ENCODE measurements at places on chromosomes 12 and 14.

DNA sequence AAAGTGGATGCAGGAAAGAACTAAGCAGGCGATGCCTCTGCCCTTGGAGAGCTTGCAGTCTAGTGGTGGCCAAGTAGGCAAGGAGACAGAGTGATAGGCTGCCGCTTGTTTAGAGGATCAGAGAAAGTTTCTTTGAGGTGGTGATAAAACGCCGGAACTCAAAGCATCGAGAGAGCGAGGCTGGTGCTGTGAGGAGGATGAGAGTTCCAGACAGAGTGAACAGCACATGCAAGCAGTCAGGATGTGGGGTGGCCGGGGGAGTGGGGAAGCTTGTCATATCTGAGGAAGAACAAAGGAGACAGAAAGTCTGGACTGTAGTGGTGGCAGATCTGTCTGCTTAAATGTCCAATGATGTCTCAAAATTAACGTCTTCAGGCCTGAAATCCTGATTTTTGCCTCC lies 319.7 kb downstream of the SNAPC1 start:
- no peak for DNase-seq

DNA sequence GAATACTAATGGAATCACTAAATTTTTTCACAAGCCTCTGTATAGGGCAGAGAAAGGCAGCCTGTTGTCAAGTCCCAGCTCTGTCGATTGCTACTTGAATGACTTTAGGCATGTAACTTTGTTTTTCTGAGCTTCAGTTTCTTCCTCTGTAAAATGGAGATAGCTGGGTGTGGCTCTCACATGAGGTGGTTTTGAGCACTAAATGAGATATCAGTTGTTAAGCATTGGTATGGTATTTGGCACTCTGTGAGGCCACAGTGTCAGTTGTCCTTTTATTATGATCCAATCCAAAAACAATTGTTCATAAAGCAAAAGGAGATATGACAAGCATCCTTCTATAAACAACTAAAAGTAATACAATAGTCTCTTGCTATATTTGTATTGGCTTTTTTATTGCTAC lies 120.6 kb downstream of the DUSP6 start:
- no peak for DNase-seq

- DNase-seq, result no peak
These were observed 147.4 kb upstream of the NUDT4 start for GRCh38 chr12:93230326-93230720.

GRCh38 chr12:28479683-28480082 lies 289.4 kb downstream of the CCDC91 start:
- DNase-seq, result no peak

DNA sequence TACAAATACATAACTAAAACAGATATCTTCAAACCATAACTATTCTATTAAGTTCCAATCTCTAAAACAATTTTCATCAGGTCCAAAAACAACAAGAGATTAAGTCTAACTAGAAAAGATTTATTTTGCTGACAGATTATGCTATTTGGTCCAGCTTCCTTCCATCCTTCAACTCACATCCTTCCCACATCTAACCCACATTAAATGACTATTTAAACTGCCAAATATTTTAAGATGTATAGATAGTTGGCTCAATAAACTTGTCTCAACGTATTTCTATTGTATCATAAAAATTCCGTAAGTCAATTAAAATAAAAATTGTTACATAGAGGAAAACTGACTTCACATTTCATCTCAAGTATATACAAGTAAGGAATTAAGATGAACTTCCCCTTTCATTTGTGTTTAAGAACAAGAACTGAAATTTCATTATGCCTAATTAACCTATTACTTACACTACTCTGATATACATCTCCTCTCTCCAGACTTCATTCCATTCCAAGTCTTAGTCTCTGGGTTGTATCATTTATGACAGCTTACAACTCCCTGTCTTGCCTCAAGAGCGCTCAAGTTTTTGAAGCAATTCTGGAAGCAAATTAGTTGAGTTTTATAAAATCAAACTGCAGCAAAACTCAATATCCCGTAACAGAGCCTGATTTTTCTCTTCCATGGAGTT lies 25.4 kb downstream of the PAWR start:
- DNase-seq, result no peak

DNA sequence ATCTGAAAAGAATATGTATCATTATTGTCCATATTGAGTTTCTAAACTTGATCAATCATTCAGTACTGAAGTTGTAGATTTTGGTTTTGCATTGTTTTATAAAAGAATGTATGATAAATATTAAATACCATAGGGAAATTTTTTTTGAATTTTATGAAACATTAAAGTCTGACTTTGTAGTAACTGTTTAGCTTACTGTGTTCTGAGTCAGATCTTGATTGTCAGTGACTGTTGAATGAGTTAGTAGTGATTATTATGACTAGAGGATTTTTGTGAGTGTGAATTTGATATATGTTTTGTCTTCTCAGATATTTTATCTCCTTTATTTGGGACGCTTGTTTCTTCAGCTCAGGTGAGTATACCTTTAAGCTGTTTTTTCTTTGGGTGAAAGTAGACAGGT lies 10.1 kb downstream of the TDP1 start:
- DNase-seq, result no peak

GRCh38 chr12:104471336-104471735 lies 14.6 kb downstream of the CHST11 start:
- DNase-seq, result no peak

- DNase-seq, result no peak
These were observed 86.3 kb downstream of the EMP1 start for GRCh38 chr12:13282861-13283260.
